ENCODE measurements at places on chromosomes 1 and 21.

GRCh38 chr1:3430406-3430805, 24.1 kb upstream of the ARHGEF16 start:
- DNase-seq: no peak

- DNase-seq: no peak
Measured at GRCh38 chr1:36560621-36561360, 78.1 kb upstream of the CSF3R start.

DNA sequence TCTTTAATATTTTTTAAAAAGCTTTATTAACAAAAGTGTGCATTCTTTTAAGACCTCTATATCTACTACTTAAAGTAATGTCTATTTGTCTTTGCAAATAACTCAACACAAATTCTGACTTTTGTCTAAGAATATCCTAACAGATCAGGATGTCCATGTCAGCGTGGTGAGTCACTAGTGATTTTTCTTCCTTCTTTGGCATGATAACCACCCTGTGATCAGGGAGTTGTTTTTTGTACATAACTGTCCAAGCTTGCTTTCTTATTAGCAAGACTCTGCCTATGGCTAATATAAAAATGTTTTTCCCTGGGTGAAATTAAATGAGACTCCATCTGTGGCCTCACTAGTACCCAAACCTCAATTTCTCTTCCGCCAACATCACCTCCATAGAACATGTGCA, 688.9 kb upstream of the ADGRL2 start:
- no peak for DNase-seq

DNA sequence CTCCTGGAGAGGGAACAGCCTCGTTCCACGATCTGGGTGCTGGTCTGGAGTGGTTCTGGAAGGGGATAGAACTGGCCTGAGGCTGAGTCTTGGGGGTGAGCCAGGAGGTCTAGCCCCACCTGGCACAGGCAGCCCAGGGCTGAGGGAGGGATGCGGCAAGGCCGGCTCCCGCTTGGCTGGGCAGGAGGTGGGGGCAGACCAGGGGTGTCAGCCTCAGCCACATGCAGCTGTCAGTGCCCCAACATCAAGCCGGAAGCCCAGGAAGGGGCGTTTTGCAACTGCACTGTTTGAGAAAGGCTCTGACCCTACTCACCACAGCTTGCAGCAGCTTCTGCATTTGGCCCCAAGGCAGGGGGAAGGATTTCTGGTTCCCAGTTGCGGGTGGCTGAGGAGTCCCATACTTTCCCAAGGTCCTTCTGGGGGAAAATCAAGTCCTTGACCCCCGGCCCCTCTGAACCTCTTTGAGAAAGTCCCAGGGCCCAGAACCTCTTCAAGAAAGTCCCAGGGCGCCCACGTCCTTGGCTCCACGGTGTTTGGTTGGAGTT, 2.0 kb downstream of the EFHD2 start:
- no peak for DNase-seq

- no peak for DNase-seq
Measured at GRCh38 chr1:56472860-56473259, 106.5 kb downstream of the PLPP3 start.

- no peak for DNase-seq
Measured at GRCh38 chr1:29179641-29180184, 2.0 kb downstream of the SRSF4 start.

- DNase-seq: no peak
Measured at GRCh38 chr1:183443011-183443410, 24.8 kb upstream of the NMNAT2 start.

- peak; percentile 12 for DNase-seq
Measured at GRCh38 chr1:108082738-108083562, 117.2 kb downstream of the SLC25A24 start.

DNA sequence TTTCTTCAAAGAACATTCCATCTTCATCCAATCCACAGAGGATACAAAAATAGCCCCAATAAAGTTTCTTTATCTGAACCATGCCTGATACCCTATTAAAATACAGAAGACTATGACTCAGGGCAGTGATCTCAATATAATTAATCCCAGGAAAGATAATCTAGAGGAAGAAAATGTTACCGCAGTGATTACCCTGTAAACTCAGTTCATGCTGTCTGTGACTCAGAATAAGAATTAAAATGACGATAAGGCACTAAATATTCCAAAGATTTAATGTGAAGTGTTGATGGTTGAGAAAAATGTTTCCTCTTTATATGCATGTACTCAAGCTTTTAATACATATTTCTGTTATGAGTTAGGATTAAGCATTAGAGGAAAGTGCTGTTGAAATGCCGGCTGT, 88.6 kb upstream of the LYPLAL1 start:
- DNase-seq: no peak

DNA sequence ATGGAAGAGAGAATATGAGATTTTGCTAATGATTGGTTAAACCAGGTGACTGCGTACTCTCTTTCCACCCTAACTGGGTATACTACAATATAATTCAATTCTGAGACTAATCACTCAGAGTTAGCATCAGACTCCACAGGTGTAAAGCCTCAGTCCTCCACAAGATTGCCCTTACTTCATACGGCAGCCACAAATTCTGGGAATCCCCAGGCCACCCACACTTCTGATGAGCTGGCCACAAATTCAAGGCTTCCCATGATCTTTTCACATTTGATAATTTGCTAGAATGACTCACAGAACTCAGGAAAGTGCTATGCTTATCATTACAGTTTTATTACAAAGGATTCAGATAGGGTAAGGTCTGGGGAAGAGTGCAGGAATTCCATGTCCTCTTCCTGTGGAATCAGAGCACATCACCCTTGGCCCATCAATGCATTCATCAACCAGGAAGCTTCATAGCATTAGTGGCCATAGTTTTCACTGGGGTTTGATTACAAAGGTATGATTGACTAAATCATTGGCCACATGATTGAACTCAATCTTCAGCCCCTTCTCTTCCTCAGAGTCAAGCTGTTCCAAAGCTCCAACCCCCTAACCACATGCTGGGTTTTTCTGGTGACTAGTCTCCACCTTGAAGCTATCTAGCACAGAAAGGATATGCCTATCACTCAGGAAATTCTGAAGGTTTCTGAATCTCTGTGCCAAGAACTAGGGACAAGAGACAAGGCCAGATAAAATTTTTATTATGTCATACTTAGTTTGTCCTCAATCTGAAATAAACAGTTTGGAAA, 131.7 kb downstream of the HHIPL2 start:
- DNase-seq: peak; percentile 11

GRCh38 chr1:30313584-30313983, 409.8 kb downstream of the MATN1 start:
- no peak for DNase-seq

DNA sequence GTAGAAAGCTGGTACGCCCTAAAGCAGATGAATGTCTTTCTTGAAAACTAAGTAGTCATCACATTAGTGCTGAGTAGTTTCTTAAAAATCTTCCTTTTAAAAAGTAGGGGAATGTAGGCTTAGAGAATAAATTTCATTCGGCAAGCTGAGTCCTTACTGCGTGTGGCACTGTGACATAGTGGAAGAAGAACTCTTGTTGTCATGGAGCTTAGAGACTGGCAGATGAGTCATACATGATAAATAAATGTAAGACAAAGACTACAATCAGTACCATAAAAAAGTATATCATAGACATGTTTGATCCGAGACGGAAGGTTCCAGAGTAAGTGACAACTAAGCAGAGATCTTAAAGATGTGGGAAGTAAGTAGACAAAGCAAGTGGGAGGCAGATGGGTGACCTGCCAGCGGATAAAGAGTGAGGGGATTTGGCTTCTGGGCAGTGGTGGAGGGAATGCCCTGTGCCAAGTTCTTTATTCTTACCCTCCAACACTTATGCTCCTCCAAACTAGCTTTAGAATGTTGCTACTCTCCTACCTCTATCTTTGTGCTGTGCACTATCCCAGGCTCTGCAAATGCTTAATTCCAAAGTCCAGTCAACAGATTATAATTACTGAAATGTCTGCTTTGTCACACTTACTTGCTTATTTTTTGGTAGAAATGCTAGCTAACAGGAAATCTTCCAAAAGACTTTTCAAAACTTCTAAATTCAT, 608.5 kb upstream of the USP24 start:
- DNase-seq: no peak

GRCh38 chr1:3530086-3530925, 75.8 kb downstream of the ARHGEF16 start:
- no peak for DNase-seq

GRCh38 chr1:85282424-85282823, 6.0 kb upstream of the BCL10 start:
- no peak for DNase-seq

DNA sequence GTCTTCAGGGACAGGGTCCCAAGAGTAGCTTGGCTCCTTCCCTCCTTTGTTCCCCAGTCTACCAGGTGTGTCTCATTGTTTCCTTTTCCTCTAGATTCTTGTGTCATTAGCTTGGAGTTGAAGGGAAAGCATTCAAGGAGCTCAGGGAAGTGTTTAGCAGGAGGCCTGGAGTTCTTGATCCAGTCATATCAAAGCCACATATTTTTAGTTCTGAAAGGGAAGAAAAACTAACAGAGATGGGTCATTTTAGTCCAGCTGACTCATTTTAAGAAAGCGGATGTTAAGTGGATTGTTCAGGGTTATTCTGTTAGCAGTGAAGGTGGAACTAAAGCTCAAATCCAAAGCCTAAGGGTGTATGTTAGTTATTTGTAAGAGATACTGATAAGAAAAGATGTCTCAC, 721 bp downstream of the C1orf54 start:
- no peak for DNase-seq

GRCh38 chr21:46082713-46082962, 15.3 kb upstream of the COL6A2 start:
- no peak for DNase-seq

GRCh38 chr1:21295545-21295944, 5.3 kb upstream of the ECE1 start:
- DNase-seq: no peak

DNA sequence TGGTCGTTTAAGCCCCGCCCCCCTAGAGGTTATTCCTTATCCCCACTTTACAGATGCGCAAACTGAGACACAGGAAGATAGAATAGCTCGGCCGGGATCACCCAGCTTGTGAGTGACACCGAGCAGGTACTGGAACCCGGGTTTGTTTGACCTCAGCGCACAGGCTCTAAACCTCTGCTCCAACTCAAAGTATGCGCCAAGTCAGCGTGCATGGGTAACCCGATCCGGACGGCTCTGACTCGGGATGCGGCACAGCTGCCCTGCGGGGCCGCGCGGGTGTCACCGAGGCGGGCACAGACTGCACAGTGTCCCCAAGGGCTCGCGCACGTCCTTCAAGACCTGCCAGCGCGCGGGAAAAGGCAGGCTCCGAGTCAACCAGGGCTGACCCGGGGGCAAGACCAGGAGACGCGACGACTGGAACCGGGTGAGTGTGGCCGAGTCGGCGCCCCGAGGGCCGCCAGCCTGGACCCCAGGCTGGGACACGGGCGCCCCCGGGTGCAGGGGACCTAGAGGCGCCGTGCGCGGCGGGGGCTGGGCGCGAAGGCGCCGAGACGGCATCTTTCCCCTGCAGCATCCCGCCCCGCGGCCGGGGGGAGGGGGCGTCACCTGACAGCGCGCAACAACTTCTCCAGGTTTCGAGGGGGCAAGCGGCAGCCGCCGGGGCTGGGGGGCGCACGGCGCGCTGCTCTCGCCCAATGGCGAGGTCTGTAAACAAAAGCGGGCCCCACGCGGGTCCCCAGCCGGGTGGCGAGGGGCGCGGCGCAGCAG, 101.9 kb upstream of the SOD1 start:
- peak; percentile 28 for DNase-seq

DNA sequence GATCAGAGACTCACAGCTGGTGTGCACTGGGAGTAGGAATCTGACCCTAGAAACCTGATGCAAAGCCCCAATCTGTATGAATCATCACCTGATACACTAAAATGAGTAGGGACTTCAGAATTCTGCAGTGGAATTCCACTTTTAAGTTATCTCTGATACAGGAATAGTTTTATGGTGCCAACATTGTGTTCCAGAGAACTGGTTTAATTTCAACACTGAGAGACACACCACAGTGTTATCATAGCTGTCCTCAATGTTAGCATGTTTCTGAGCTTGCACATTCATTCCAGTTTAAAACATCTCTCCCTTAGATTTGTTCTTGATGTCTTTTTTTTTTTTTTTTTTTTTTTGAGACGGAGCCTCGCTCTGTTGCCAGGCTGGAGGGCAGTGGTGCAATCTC, 7.1 kb downstream of the UTS2 start:
- no peak for DNase-seq

DNA sequence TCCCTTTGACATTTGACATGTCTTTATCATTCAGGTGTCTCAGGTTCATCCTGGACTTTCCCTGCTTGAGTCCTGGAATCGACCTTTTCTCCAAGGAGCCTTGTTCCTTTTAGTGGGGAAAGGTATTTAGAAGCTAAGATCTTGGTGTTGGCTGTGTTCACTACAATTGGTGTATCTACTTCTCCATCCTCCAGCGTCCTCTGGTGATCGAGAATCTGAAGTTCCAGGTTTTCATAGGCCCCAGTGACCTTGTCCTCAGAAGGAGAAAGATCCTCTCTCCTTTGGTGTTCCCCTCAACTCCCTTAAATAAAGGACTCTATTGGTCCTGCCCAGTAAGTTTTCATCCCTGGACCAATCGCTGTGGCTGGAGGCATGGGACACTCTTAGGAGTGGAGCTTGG, 22.1 kb downstream of the MROH7 start:
- no peak for DNase-seq

DNA sequence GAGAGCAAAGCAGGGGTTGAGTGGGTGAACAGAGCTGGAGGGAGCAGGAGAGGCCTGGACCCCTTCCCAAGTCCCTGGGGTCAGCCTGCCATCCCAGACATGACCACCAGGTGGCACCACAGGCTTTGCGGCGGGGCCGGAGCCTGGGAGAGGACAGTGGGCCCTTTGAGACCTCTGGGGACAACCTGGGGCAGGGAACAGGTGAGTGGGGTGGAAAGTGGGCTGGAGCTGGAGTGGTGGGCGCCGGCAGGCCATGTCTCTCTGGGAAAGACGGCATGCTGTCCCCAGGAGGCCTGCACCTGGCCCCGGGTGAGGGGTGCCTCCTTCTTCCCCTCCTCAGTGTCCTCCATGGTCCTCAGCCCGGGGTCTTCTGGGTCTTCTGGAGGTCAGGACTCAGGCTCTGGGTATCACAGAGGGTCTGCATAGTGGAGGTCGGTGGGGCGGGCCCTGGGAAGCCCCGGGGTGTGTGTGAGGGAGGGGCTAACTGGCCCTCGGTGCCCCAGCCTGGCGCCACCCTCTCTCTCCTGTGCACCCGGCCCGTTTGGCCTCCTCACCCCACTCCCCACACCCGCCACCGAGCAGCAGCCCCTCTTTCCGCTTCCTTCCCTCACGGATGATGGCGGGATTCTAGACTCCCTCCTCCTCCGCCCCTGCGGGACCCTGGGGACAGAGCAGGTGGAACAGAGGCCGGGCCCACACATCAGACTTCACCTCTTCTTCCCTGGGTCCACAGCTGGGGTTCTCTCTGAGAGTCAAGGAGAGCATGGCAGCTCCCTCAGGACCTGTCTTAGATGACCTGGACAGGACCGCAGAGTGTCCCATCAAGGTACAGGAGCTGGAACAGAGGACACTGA, 28.5 kb upstream of the PKP1 start:
- DNase-seq: peak; percentile 53

GRCh38 chr1:223421676-223422075, 28.5 kb downstream of the CCDC185 start:
- no peak for DNase-seq

Measured in activated CD4-positive, alpha-beta T cell treated with anti-CD3 and anti-CD28 coated beads for 4 hours (primary cell).